Thoracic aorta (tissue), 2 donors: ENCODE measurements at places on chromosomes 12 and 14. TPM values are rescaled to one million over a fixed set of nuclear protein-coding genes. Genes with fewer than 3 reads are reported as not detected.

The EML5 gene
- total RNA-seq, result 0.71 TPM

The DLGAP5 gene
- not detected for total RNA-seq

The YBX3 gene
- 238 TPM for total RNA-seq

The KCNC2 gene
- total RNA-seq, result not detected

The SPIC gene
- not detected for total RNA-seq

The ABCB9 gene
- 7.0 TPM for total RNA-seq

The EFS gene
- 38.2 TPM for total RNA-seq

The KCNJ8 gene
- 8.1 TPM for total RNA-seq

The CCDC38 gene
- not detected for total RNA-seq

The ACOT6 gene
- not detected for total RNA-seq

The PIK3C2G gene
- total RNA-seq, result not detected

The TAS2R20 gene
- total RNA-seq, result 5.8 TPM

The LTBR gene
- 176 TPM for total RNA-seq

The ZNF385A gene
- total RNA-seq, result 19.0 TPM

The CMKLR1 gene
- 73.8 TPM for total RNA-seq

The KCNK10 gene
- total RNA-seq, result not detected

- DNase-seq, result no peak
These were observed 694.3 kb upstream of the TBX3 start for GRCh38 chr12:115378291-115378690.

DNA sequence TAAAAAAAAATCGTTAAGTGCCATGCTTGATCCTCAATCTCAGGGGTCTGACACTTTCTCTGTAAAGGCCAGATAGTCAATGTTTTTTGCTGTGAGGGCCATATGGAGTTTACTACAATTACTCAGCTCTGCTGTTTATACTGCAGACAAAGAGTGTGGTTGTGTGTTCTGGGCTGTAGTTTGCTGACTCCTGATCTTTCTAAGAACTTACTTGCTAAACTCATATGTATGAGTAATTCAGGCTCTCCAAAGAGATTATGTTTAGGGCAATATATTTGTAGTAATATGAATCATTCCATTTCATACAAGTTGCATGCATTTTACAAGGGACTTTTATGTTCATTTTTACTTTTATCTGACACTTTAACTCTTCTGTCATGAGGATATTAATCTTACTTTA is 188.2 kb downstream of the TMTC2 start:
- DNase-seq, result no peak

GRCh38 chr14:50272498-50272897 is 39.5 kb downstream of the L2HGDH start:
- no peak for DNase-seq

DNA sequence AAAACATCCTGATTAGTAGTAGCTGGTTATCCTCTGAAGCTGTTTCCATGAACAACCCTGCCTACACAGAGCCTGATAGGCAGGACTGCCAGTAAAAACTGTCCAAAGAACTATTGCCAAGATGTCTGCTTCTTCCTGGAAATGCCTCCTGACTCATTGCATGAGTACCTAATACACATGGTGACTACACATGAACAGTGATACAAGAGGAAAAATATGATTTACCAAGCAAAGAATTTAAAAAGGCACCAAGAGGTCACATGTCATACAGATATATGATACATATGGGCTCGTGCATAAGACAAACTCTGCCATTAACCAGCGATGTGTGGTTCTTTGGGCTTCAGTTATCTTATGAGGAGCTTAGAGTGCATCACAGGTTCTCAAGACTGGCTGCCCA is 552.3 kb downstream of the SLC16A7 start:
- no peak for DNase-seq

DNA sequence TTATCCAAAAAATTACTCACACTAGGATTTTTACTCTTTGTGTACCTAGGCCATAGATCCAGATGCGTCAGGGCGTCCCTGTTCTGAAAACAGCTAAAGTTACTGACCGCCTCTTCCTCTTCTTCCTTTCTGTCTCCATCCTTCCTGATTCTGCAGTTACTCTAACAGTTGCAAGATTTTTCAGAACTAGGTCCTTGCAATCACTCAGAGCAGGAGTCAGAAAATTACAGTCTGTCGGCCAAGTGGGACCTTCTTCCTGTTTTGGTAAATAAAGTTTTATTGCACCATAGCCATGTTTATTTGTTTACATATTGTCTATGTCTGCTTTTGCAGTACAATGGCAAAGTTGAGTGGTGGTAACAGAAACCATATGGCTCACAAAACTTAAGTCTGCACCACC is 25.6 kb upstream of the FGF6 start:
- DNase-seq, result no peak

GRCh38 chr12:14239350-14239934 is 126.0 kb upstream of the ATF7IP start:
- no peak for DNase-seq

DNA sequence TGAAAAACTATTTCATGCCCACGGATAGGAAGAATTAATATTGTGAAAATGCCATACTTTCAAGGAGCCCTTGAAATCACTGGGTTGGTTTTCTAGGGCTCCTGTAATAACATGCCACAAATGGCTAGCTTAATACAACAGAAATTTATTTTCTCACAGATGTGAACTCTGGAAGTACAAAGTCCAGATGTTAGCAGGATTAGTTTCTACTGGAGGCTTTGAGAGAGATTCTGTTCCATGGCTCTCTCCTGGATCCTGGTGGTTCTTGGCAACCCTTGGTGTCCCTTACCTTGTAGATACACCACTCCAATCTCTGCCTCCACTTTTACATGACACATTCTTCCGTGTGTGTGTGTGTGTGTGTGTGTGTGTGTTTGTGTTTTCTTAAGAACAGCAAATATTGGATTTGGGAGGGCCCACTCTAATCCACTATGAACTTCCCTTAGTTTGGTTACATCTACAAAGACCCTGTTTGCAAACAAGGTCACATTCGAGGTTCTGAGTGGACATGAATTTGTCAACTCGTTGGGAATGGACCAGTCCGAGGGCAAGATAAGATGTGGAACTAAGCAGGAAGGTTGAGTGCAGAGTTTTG is 381.1 kb downstream of the IPO8 start:
- DNase-seq, result no peak

GRCh38 chr12:105960319-105961083 is 178.3 kb downstream of the NUAK1 start:
- no peak for DNase-seq

- DNase-seq, result no peak
These were observed 178.6 kb downstream of the TMEM132C start for GRCh38 chr12:128445415-128446127.

GRCh38 chr12:57185906-57186508 is 30.6 kb upstream of the NXPH4 start:
- DNase-seq, result no peak

GRCh38 chr12:132399092-132400010 is 70.0 kb upstream of the GALNT9 start:
- no peak for DNase-seq

GRCh38 chr12:94123127-94123526 is 25.2 kb upstream of the PLXNC1 start:
- no peak for DNase-seq

DNA sequence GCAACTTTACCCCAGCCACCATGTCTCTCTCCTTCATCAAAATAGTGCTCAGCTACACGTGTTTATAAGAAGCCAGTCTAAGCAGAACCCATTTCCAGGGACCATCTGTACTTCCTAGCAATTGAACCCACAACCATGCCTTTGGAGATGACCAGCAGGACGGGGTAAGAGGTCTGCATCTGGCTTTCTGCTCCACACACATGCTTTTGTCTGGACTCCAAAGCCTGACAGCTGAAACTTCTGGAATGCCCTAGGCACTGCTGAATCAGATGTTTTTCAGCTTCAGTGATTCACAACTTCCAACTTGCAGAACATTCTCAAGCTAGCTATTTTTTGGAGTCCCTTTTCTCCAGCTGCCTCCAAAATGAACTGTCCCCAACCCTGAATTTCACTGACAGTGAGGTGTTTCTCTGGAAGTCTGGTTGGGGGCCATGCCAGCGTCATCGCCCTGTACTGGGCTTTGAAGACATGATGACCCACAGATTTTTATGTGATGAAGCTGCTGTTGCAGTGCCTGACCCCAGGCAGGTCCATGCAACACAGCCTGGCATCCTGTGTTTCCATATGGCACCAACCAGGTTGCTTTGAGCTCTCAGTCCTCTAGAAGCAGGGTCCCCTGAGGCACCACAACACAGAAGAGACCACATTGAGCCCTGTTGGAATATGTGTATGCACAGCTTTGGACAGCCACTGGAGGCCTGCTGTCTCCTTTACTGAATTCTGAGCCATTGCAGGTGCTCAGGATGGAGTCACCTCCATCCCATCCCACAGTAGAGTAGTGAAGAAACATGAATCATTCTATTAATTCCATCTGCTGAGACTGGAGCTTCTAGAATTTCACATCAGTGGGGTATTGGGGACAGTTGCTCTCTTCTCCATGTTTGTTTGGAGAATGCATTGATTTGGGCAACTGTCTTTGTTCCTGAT is 80.2 kb downstream of the NUAK1 start:
- DNase-seq, result no peak

- DNase-seq, result no peak
These were observed 11.7 kb upstream of the ANKLE2 start for GRCh38 chr12:132773077-132773955.

GRCh38 chr14:88168025-88168424 is 155.0 kb downstream of the KCNK10 start:
- DNase-seq, result no peak

GRCh38 chr14:22508150-22508457 is 80.9 kb downstream of the DAD1 start:
- no peak for DNase-seq

DNA sequence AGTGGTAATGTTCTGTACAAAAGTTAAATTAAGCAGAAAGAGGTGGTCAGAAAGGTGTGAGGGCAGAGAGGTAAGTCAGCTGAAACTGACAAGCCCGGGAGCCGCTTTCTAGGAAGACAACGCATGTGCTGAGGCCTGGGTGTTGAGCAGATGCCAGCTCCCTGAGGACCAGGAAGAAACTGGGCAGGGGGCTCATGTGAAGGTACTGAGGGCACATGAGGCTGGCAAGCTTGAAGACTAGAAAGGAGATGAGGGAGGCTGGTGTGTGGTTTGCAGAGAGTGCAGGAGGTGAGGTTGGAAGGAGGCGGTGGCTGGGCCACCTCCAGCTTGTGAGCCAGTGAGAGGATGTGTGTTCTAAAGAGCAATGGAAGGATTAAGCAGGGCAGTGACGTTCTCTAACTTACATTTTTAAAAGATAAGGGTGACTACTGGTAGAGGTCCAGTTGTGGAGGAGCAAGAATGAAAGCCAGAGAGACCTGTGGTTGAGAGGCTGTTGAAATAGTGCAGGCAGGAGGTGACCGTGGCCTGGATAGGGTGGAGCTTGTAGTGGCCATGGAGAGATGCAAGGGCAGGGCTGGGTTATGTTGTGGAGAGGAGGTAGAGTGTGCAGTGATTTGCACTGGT is 29.1 kb downstream of the ZNF664 start:
- no peak for DNase-seq

DNA sequence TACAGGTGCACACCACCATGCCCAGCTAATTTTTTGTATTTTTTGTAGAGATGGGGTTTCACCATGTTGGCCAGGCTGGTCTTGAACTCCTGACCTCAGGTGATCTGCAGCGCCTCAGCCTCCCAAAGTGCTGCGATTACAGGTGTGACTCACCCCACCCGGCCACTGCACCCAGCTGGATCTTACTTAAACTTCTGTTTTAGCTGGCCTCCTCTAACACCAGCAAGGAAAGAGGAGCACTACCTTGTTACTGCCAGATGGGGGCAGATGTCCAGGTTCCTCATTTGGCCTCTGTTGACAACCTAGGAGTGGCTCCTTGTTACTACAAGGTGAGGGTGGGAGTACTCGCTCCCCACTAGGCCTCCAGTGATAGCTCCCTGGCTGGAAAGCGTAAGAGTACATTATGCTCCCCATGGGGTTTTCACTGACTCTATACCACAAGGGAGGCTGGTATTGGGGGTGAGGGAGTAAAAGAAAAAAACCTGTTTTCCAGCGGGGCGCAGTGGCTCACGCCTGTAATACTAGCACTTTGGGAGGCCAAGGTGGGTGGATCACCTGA is 13.2 kb upstream of the ARF6 start:
- no peak for DNase-seq

GRCh38 chr14:57275023-57275664 is 6.4 kb downstream of the AP5M1 start:
- DNase-seq, result no peak

DNA sequence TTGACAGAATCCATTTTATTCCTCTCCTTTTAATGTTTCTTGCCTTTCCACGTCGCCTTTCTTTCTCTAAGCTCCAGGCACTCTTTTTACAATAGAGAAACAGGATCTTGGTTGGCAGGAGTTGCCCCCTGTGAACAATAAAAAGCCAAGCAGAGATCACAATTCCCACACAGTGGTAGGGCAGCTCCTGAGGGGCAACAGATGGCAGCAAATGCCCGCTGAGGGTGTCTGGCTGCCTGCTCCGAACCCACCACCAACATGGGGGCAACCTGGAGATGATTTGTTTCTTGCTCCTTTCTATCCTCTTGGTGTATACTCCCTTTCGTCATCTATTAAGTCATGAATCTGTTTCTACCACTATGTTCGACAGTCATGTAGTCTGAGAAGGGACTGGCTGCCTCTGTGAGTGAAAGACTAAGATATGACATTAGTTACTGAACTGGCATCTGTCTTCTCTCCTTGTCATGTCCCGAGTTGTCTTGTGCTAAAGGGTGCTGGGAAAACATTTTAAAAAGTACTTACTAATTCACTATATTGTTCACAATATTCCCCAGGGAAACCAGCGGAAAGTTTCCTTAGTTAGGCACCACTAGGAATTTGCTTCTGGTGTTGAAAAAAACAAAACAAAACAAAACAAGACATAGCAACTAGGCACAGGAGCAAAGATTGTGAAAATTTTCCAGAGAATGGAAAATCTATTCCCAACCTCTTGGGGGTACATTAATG is 170.1 kb downstream of the STXBP6 start:
- no peak for DNase-seq

- no peak for DNase-seq
These were observed 69.7 kb downstream of the SEC23A start for GRCh38 chr14:39033371-39033770.

DNA sequence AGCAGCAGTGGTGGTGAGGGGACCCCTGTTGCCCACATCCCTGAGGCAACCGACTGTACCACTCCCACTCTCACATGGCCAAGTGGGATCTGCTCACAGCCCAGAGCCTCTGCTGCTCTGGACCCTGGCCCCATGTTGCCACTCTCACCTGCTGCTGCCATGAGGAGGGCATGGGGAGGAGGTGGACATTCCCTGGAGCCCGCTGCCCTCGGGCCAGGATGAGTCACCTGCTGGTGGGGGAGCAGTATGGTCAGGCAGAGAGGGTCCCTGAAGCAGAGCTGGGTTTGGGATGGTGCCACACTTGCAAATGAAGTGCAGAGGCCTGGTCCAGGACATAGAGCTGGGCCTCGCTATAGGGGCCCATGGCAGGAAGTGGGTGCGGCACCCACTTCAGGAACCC is 26.1 kb downstream of the SDR9C7 start:
- no peak for DNase-seq

GRCh38 chr14:61503167-61503801 is 181.9 kb downstream of the PRKCH start:
- DNase-seq, result no peak
